ENCODE measurements at places on chromosomes 4 and X.

DNA sequence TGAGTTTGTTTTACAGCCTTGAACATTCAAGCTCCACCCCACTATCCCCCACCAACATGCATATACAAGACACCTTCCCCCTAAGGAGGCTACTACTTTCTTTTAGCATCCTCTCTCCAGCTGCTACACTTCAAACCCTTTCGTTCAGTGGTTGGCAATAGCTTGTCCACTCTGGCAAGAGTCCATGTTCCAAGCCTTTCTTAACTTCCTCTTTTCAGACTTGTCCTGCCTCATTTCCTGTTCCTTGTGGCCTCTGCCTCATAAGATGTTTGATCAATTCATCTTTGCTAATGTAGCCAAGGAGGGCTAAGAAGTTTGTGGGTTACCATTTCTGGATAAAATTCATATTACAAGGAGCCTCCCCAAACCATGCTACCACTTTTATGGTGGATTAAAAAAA lies 20.8 kb upstream of the ZCCHC12 start:
- DNase-seq: no peak

DNA sequence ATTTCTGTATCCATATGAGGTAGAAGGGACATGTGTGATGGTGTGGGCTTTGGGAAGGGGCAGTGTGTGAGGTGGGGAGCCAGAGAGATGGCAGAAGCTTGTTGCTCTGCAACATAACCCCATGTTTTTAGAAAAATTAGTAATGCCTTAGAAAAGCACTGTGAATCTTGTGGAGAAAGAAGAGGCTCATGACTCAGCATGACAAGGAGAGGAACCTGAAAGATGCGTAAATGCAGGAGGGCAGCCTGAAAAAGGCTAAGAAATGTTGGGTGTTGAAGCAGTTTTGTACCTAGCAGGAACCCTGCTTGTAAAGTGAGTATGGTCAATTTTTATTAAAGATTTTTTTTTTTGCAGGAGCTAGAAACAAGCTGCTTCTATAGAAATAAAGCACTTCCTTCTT lies 59.8 kb downstream of the ARSJ start:
- DNase-seq: no peak

GRCh38 chrX:153408221-153408721 lies 3.0 kb upstream of the ZFP92 start:
- DNase-seq: no peak

- no peak for DNase-seq
Measured at GRCh38 chr4:86130160-86130933, 229.5 kb downstream of the MAPK10 start.

GRCh38 chrX:44157858-44158257 lies 184.7 kb upstream of the NDP start:
- no peak for DNase-seq

GRCh38 chr4:116824172-116824571 lies 261.2 kb downstream of the TRAM1L1 start:
- no peak for DNase-seq

DNA sequence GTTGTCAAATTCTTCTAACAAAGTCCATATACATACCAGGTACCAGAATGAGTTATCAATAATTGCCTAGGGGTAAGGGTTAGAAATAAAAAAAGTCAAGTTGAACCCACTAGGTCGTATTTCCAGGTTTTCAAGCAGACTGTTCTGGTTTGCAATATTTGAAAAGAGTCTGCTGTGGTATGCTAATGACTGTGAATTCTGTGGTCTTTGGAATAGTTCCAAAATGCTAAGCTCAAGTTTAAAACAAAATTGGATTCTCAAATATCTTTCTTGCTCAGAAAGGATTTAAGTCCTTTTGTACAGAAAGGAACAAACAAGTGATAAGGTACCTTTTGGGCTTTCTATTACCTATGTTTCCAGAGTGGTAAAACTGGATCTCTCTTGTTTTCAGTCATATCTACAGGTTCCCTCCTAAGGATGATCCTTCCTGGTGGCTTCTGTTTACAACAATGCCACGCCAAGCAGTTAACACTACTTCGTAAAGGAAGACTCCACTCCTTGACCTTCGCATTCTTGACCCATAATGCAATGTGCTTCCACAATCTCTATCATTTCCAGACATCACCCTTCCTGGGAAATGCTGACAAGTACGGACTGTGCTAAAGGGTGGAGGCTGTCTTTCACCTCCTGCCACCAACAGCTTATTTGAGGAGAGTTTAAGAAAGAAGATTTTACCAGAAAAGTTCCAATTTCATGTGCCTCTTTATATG lies 531.7 kb upstream of the FTHL17 start:
- no peak for DNase-seq

DNA sequence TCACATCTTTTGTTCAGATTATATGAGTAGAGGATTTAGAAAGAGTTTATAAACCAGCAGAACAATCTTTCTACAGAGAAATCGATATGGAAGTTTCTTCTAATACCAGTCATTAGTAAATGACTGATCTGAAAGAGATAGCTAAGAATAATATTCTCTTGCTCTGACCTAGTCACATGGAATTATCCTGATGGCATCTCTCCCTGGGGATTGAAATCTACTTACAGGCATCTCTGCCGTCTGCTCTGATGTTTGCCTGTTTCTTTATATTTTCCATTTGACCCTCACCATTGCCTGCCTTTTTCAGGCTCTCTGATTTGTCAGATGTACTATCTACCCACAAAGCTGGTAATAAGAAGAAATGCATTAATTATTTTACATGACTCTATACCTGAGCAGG lies 1157.3 kb downstream of the PCDH7 start:
- DNase-seq: no peak

DNA sequence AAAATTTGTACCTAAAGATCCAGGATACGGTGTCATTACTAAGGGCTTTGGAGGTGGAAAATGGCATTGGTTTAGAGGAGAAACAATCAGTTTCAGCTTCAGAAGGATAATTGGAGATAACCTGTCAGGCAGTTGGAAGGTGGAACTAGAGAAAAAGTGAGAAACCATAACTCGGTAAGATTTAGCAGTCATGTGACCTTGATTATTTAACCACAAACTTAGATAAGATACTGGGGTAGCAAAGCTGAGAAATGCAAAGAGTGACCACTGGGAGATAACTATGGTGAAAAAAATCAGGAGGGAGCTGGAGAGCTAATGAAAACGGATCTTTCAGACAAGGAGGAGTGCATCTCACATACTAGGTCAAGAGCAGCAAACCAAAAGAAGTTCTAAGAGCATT lies 58.3 kb upstream of the SMARCA5 start:
- DNase-seq: no peak

GRCh38 chr4:85879518-85879917 lies 404.6 kb downstream of the ARHGAP24 start:
- DNase-seq: no peak

GRCh38 chr4:165177725-165178666 lies 29.4 kb upstream of the KLHL2 start:
- no peak for DNase-seq

- DNase-seq: no peak
Measured at GRCh38 chr4:152281211-152281610, 254.7 kb downstream of the FBXW7 start.

DNA sequence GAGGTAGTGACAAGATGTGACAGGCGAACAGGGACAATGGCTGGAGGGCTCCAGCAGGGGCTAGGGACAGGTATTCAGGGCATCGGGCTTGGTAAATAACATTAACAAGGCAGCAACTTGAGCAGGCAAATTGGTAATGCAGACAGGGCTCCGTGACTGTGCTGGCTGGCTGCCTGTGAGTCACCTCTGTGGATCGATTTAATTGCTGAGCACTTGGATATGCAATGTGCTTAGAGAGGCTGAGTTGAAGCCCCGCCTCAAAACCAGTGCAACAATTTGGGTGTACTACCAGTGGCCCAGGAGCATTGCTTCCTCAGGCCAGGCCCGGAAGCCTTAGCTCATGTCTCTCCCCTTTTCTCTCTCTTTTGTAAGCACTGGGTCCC lies 19.5 kb downstream of the CNGA2 start:
- DNase-seq: no peak

GRCh38 chr4:26197018-26197779 lies 123.6 kb upstream of the RBPJ start:
- DNase-seq: no peak

DNA sequence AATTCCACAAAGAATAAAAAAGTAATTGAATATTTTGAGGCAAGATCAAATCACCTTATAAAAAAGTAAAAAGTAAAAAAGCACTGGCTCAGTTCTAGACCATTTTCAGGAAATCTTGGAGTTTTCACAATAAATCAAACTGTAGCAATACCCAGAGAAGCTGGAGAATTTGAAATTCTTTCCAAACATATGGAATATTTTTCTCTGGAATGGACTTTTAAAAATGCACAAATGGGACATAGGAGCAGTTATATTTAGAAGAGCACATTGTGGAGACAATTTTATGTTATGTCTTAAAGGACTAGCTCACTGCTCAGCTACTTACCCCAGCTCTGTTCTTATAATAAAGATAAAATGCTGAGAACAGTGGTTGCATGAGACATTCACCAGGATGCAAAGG lies 211.9 kb upstream of the KIT start:
- no peak for DNase-seq

DNA sequence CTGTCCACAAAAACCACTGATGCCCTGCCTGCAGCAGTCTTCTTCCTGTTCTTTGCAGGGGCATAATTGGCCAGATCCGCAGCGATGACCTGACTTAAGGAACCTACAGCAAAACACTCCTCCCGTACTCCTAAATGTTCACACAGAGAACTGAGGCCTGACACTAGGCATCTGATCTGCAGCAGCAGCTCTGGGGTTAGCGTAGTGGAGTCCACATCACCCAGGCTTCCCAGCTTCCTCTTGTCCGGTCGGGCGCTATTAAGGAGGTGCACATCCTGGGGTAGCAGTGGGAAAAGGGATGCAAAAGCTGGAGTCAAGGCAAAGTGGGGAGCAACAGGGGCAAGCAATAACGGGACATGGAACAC lies 758 bp downstream of the SCFD2 start:
- DNase-seq: no peak

DNA sequence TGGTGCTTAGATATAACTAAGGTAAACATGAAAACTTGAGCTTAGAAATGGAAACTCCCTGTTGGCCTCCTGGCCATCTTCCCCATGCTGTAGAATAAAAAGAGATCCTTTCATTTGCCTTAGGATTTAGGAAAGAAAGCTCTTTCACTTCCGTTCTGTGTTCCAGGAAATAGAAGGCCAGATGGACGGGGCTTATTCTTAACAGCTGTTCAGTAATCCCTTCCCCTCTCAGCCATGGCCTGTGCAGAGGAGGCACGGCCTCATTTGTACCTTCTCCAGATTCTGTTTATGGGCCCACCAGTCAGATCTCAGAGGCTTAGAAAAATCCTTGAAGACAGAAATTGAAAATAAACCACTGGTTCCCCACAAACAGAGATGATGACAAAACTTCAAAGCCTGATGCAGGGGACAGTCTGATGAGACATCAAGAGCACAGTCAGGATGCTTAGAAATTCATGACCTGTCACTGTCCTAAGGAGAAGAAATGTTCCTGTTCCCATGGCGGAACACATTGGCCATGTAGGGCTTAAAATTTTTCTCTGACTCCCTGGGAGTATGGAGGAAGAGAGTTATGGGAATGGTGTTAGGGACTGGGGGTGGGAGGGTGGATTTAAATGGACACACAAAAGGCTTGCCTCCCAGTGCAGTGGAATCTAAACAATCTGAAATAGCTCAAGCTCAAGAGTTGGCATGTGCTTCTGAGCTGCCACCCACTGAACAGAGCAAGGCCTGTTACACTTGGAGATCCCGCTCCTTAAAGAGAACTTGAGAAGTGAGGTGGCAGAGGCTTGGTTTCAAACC lies 188.8 kb downstream of the SOWAHB start:
- no peak for DNase-seq

GRCh38 chr4:173343832-173344397 lies 9.8 kb upstream of the HMGB2 start:
- DNase-seq: no peak

DNA sequence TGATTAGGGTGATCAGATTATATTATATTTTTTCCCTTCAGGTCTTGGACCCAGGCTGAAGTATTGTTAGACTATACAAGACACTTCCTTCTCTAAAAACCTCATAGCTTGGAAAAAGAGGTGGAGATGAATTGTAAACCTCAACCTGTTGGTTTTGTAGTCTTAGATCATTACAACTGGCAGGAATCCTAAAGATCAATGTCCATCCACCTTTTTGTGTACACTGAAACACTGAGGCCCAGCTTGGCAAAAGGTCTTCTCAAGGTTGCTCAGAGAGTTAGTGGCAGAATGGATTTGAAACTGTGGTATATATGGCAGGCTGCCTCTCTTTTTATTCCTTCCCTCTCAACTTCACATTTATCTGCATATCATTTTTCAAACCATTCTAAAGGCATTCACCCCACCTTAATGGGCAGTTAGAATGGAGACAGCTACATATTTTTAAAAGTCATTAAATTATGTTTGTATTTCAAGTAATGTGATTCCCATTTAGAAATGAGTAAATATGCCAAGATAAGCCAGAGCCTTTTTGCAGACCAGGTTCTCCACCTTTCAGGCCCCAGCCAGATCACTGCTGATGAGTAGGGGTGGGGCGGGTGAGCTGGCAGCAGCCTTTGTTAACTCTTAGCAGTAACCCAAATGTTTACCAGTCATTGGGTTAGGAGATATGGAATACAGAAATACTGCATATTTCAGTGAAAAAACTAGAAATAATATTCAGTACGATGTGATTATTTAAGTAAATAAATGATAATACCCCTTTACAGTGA lies 243.2 kb upstream of the F9 start:
- no peak for DNase-seq

GRCh38 chr4:138251938-138252337 lies 9.8 kb upstream of the SLC7A11 start:
- DNase-seq: no peak

- no peak for DNase-seq
Measured at GRCh38 chr4:13891544-13891939, 264.0 kb upstream of the BOD1L1 start.

DNA sequence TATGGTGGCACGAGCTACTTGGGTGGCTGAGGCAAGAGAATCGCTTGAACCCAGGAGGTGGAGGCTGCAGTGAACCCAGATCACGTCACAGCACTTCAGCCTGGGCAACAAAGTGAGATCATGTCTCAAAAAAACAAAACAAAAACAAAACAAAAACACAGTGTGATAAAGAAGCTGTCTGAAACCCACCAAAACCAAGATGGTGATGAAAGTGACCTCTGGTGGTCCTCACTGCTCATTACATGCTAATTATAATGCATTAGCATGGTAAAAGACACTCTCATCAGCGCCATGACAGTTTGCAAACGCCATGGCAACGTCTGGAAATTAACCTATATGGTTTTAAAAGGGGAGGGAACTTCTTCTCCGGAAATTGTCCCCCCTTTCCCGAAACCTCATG lies 29.4 kb upstream of the OPHN1 start:
- DNase-seq: no peak
